ENCODE measurements at places on chromosomes 16 and 17.

DNA sequence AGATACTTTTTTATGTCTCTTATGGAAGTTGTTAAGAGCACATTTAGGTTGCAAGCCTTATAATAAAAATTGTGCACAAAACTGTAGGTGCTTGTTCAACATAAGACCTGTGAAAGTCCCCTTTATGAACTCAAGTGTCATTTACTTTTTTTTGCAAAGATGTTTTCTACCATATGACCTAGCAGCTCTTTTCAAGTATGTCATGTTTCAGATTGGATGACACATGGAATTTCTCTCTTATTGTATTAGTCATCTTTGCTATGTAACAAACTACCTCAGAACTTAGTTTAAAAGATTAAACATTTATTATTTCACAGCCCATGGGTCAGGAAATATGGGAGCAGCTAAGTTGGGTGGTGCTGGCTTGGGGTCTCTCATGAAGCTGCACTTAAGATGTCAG, 57.9 kb downstream of the PHKB start:
- DNase-seq = no peak

- DNase-seq = peak; percentile 96
Observed at GRCh38 chr17:78272181-78272913, 40.9 kb downstream of the TMEM235 start.

- DNase-seq = no peak
Observed at GRCh38 chr16:20873331-20873730, 26.8 kb downstream of the DCUN1D3 start.

DNA sequence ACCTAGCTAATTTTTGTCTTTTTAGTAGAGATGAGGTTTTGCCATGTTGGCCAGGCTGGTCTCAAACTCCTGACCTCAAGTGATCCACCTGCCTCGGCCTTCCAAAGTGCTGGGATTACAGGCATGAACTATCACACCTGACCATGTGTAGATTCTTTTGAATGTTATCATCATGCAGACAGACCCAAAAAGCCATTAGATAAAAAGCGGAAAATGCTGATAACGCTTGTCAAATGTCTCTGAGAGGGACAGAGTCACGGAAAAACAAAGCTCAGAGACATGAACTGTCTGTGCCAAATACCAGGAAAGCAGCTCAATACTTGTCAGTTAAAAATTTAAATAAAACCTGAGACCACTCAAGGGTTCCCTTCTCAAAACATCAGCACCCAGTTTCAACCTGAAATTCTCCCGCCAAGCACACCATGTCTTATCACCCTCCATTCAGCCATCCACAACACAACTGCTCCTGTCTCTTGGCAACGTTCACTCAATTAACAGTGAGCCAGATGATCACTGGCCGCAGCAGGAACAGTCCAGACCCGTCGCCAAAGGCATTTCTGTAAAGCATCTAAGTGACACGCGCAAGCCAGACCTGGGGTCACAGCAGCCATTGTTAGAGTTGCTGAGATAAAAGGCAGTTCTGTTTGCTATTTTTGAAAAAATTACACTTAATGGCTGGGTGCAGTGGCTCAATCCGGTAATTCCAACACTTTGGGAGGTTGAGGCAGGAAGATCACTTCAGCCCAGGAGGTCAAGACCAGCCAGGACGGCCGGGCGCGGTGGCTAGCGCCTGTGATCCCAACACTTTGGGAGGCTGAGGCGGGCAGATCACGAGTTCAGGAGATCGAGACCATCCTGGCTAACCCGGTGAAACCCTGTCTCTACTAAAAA, 29.7 kb downstream of the FANCA start:
- no peak for DNase-seq

GRCh38 chr16:53768593-53768992, 64.6 kb downstream of the FTO start:
- DNase-seq = peak; percentile 97

GRCh38 chr16:85314512-85314971, 202.3 kb upstream of the CIBAR2 start:
- no peak for DNase-seq

Measured in choroid plexus epithelial cell (primary cell).